Caco-2 (cell line): ENCODE measurements at places on chromosomes 4 and X. TPM values are rescaled to one million over a fixed set of nuclear protein-coding genes. Genes with fewer than 3 reads are reported as not detected.

DNA sequence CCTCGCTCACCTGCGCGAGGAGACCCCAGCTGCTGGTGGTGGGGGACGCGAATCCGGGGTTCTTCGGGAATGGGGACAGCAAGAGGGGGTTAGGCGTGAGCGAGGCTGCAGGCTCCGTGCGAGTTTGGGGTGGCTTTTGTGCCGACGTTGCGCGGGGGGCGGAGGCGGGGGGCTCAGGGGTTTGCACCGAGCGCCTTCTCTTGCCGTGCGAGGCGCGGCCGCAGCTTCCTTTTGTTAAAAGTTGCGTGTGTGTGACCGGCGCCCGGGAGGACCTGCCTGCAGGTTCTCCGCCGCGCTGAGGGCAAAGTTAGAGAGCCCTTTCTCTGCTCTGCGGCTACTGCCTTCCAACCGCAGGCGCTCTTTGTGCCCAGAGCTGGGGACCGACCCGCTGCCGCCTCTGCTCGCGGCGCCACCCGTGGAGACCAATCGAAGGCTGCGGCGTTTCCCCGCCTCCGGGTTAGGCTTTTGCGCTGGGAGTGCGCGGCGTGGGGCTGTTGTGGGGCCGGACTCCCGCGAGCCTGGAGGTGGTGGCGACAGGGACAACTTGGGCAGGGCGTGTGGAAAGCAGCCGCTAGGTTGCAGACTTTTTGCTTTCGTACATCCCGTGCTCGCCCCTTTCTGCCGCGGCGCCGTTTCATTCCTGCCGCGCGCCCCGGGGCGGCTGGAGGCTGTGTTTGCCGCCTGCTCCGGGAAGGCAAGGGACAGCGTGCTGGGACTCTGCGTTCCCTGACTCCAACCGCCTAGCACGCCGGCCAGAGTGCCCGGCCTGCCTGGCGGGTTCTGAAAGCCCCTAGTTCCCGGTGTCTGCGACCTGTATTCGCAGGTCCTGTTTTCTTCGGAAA lies 716 bp downstream of the KIT start:
- peak; percentile 75 for DNase-seq
- no peak overlapping the region for H3K27ac ChIP-seq
- H3K27me3 ChIP-seq = peaks cover 1% of the 10 kb centered on the region; the same call in 1 of the 2 replicates
- H3K36me3 ChIP-seq = no peaks in the 10 kb centered on the region

DNA sequence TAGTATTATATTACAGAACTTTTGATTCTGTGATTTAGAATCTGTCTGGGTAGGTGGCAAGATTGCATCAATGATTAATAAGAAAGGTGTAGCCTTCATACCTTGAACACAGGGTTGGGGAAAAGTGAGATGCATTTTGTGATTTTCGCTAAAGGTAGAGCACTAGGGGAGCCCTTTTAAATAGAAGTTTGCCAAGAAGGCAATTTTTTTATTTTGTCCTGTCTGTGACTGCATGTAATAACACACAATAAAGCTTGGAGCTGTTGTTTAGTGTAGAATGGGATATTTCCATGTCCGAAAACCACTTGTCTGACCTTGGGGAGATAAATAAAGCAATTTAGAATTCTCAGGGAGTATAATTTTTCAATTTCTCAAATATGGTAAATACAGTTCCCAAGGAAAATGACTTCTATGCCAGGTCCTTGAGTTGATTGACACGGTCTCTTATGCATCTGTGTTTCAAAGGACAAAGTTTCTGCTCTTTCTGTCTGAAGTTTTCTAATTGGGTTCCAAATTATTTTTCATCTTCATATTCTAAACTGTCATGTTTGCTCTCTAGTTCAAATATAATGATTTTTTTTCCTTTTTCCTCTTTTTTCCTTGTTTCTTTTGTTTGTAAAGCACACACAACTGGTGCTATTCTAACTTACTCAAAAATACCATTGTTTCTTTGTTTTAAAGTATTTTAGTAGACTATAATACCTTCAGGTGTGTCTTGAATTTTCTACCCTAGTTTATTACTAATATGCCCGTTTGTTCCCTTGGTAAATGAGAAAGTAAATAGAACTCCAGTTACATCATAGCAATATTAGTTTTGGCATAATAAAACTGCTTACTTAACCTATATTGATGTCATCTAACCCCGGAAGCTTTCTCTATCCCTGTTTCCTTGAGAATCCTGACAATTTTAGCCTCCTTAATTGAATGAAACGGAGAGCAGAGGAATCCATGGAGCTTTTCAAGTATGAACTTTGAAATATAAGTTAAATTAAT lies 87.8 kb upstream of the BMPR1B start:
- no peaks in the 10 kb centered on the region for H3K27me3 ChIP-seq
- H3K4me1 ChIP-seq = no peaks in the 10 kb centered on the region
- no peak overlapping the region for H3K4me3 ChIP-seq

DNA sequence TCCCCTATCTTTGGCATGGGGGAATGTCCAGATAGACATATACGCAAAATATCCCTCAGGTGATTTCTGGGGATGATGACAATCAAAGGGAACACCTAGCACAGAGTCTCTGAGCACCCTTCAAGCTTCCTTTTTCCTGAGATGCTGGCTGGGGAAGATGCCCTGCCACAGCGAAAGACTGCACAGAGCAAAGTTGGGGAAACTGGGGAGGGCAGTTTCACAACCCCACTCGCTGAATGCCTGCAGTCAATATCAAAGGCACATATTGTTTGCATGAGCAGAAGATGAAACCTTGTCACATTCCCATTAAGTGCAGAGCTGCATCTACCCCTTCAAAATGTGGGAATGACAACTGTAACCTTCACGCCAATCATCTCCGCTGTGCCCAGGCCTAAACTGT lies 2.6 kb downstream of the GPC4 start:
- no peak overlapping the region for H3K27ac ChIP-seq
- no peak overlapping the region for H3K4me3 ChIP-seq
- no peaks in the 10 kb centered on the region for H3K36me3 ChIP-seq
- H3K27me3 ChIP-seq = no peaks in the 10 kb centered on the region; the same call in 1 of the 2 replicates

The CDX4 gene
- not detected in 2 replicates for total RNA-seq

GRCh38 chr4:152321398-152321797 lies 214.5 kb downstream of the FBXW7 start:
- no peak overlapping the region for H3K4me3 ChIP-seq
- no peak for DNase-seq
- no peak overlapping the region for H3K27ac ChIP-seq
- H3K27me3 ChIP-seq = no peaks in the 10 kb centered on the region
- H3K4me1 ChIP-seq = peaks cover 16% of the 10 kb centered on the region; the same call in 1 of the 2 replicates

DNA sequence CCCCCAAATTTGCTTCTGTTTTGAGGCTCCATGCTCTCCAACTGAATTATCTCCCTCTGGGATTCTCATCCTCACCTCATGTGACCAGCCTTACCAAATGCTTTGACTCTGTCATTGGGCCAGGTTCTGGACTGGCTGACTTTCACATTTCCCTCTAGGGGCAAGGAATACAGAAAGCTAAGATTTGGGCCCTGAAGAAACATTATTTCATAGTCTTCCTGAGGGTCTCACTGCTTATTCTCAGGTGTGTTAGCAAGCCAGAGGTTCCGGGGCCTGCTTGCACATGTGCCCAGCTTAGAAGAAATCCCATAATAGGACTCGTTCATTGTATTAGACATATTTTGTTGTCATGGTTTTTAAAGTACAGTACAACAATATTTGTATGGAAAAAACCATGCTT lies 62.6 kb upstream of the TEX13D start:
- no peaks in the 10 kb centered on the region for H3K4me1 ChIP-seq
- no peak overlapping the region for H3K4me3 ChIP-seq
- H3K27me3 ChIP-seq = no peaks in the 10 kb centered on the region

- H3K36me3 ChIP-seq = no peaks in the 10 kb centered on the region
- H3K4me1 ChIP-seq = no peaks in the 10 kb centered on the region
- no peak overlapping the region for H3K4me3 ChIP-seq
- no peak overlapping the region for H3K27ac ChIP-seq
These were observed 1328.7 kb downstream of the ADGRL3 start for GRCh38 chr4:62528874-62529273.

GRCh38 chr4:18106620-18107019 lies 85.1 kb upstream of the LCORL start:
- H3K27me3 ChIP-seq = no peaks in the 10 kb centered on the region
- no peak overlapping the region for H3K4me3 ChIP-seq
- no peak overlapping the region for H3K27ac ChIP-seq
- DNase-seq = no peak
- no peaks in the 10 kb centered on the region for H3K4me1 ChIP-seq

The MAGEA12 gene
- not detected in 2 replicates for total RNA-seq

The P2RY4 gene
- total RNA-seq = 0.18 TPM in 1 of 2 replicates, not detected in the other

GRCh38 chr4:23915459-23916132 lies 25.7 kb upstream of the PPARGC1A start:
- no peak overlapping the region for H3K4me3 ChIP-seq
- no peak overlapping the region for H3K27ac ChIP-seq

DNA sequence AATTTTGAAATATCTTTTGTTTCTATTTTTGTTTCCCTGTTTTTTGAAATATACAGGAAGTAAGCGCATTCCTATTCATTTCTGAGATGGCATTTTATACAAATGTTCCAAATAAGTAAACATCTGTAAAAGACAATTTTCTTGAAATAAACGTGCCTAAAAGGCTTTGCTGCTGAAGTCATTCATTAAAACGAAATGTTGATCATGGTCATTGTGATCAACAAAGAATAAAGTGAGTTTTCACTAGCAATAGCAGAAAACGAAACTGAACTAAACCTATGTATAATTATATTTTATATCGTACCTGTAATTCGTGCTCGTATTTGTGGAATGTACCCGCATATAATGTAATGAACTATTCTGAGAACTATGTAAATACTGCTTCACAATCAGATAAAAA lies 221.2 kb downstream of the MGST2 start:
- no peak overlapping the region for H3K4me3 ChIP-seq
- no peak for DNase-seq
- H3K4me1 ChIP-seq = no peaks in the 10 kb centered on the region
- no peaks in the 10 kb centered on the region for H3K27me3 ChIP-seq
- H3K36me3 ChIP-seq = no peaks in the 10 kb centered on the region
- H3K27ac ChIP-seq = no peak overlapping the region

The MXRA5 gene
- not detected in 2 replicates for total RNA-seq

The XAGE2 gene
- total RNA-seq = 2.8 and 5.7 TPM in 2 replicates

GRCh38 chr4:20127626-20128025 lies 124.1 kb upstream of the SLIT2 start:
- H3K4me1 ChIP-seq = no peaks in the 10 kb centered on the region
- H3K27me3 ChIP-seq = no peaks in the 10 kb centered on the region
- H3K36me3 ChIP-seq = no peaks in the 10 kb centered on the region
- H3K4me3 ChIP-seq = no peak overlapping the region

The UGT2B28 gene
- total RNA-seq = not detected in 2 replicates

- no peaks in the 10 kb centered on the region for H3K36me3 ChIP-seq
- H3K4me1 ChIP-seq = peaks cover 42% of the 10 kb centered on the region
- H3K4me3 ChIP-seq = no peak overlapping the region
- peak overlapping the region; percentile 67 for H3K27ac ChIP-seq
- no peaks in the 10 kb centered on the region for H3K27me3 ChIP-seq
These were observed 35.9 kb downstream of the HPGDS start for GRCh38 chr4:94306713-94307112.

DNA sequence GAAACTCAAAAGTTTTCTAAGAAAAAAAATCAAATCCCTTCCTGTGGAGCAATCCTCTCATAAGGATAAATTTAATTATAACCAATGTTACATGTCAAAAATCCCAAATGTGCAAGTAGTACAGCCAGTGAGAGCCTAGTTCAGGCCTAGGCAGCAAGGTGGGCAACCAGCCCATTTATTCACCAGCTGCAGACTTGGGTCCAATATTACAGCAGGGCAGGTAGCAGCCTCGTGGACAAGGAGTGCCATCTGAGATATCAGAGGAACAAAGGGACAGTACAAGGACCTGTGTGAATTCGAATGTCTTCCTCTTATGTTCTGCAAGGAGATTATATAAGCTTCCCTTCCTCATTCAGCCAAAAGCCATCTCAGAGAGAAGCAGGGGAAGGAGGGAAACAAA lies 6.6 kb downstream of the HELQ start:
- DNase-seq = no peak
- no peaks in the 10 kb centered on the region for H3K27me3 ChIP-seq
- H3K4me1 ChIP-seq = no peaks in the 10 kb centered on the region
- H3K4me3 ChIP-seq = no peak overlapping the region

The HHIP gene
- total RNA-seq = 0.32 and 0.60 TPM in 2 replicates

The SUPT20HL1 gene
- not detected in 2 replicates for total RNA-seq

The BDH2 gene
- total RNA-seq = 17.4 and 19.7 TPM in 2 replicates

The RAB33A gene
- total RNA-seq = 0.35 TPM in 1 of 2 replicates, not detected in the other

- H3K27me3 ChIP-seq = no peaks in the 10 kb centered on the region
- H3K4me3 ChIP-seq = no peak overlapping the region
- no peak for DNase-seq
- no peaks in the 10 kb centered on the region for H3K36me3 ChIP-seq
- H3K27ac ChIP-seq = no peak overlapping the region
These were observed 10.2 kb downstream of the HGFAC start for GRCh38 chr4:3451956-3452355.

DNA sequence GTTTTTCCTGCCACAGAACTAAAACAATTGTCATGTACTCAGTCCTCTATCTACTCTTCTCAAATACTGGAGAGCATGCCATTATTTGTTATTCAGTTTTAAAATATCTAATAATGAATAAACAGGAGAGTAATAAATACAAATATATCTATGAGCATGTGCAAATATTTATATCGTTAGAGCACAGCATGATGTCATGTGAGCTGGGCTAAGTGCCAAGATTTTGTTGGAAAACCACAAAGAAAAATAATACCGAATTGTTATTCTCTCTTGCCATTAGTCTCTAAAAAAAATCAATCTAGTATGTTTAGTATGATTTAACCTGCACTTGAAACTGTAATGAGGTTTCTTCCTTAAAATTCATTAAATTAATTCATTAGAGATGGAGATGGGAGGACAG lies 97.3 kb downstream of the DDX60 start:
- H3K4me3 ChIP-seq = no peak overlapping the region
- no peaks in the 10 kb centered on the region for H3K4me1 ChIP-seq
- no peaks in the 10 kb centered on the region for H3K36me3 ChIP-seq
- no peak for DNase-seq
- H3K27me3 ChIP-seq = no peaks in the 10 kb centered on the region

- H3K27ac ChIP-seq = no peak overlapping the region
- H3K4me3 ChIP-seq = no peak overlapping the region
- H3K27me3 ChIP-seq = no peaks in the 10 kb centered on the region
- H3K4me1 ChIP-seq = no peaks in the 10 kb centered on the region
- H3K36me3 ChIP-seq = no peaks in the 10 kb centered on the region
These were observed 8.9 kb upstream of the RGS12 start for GRCh38 chr4:3283916-3284315.

GRCh38 chrX:129808829-129809796 lies 29.4 kb downstream of the SASH3 start:
- H3K27me3 ChIP-seq = no peaks in the 10 kb centered on the region
- no peak for DNase-seq
- H3K4me3 ChIP-seq = no peak overlapping the region
- H3K4me1 ChIP-seq = no peaks in the 10 kb centered on the region
- H3K27ac ChIP-seq = no peak overlapping the region
- no peaks in the 10 kb centered on the region for H3K36me3 ChIP-seq
